Neural progenitor cell (in vitro differentiated cells): ENCODE measurements at places on chromosomes 7 and 10. TPM values are rescaled to one million over a fixed set of nuclear protein-coding genes. Genes with fewer than 3 reads are reported as not detected.

GRCh38 chr7:87797395-87797794, 78.8 kb downstream of the SLC25A40 start:
- H3K27me3 ChIP-seq, result no peaks in the 10 kb centered on the region
- H3K4me1 ChIP-seq, result no peaks in the 10 kb centered on the region
- no peak overlapping the region for H3K27ac ChIP-seq
- H3K36me3 ChIP-seq, result no peaks in the 10 kb centered on the region
- no peak overlapping the region for H3K4me3 ChIP-seq

LLCFC1 gene
- not detected in 2 replicates for total RNA-seq

GRCh38 chr10:563827-564226, 125.6 kb downstream of the DIP2C start:
- H3K4me1 ChIP-seq, result peaks cover 5% of the 10 kb centered on the region
- no peak for DNase-seq
- H3K4me3 ChIP-seq, result no peak overlapping the region
- H3K36me3 ChIP-seq, result no peaks in the 10 kb centered on the region

ORAI2 gene
- 15.7 and 21.9 TPM in 2 replicates for total RNA-seq

DNA sequence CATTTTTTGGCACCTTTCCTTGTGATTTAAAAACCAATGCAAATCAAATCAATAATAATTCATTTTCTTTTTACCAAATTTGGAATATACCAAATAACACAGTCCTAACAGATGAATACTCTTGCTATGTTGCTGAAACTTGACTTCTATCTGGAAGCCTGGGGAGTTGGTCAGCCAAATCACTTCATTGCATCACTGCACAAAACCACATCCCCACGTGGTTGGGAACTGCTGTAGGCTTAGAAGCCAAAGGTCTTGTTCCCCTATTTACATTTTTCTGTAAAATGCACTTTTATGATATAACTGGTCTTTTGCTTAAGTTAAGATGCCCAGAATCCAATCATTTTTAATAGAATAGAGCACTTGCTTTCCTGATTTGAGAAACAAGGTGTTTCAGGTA, 15.2 kb downstream of the GPR85 start:
- no peak overlapping the region for H3K4me3 ChIP-seq
- no peak for DNase-seq
- H3K27ac ChIP-seq, result no peak overlapping the region
- H3K36me3 ChIP-seq, result no peaks in the 10 kb centered on the region
- H3K27me3 ChIP-seq, result peaks cover 82% of the 10 kb centered on the region
- H3K4me1 ChIP-seq, result peaks cover 4% of the 10 kb centered on the region

DGKB gene
- total RNA-seq, result 2.2 and 5.5 TPM in 2 replicates

GRCh38 chr7:128103498-128104107, 72.4 kb upstream of the LRRC4 start:
- peaks cover 40% of the 10 kb centered on the region for H3K27me3 ChIP-seq
- no peaks in the 10 kb centered on the region for H3K4me1 ChIP-seq
- peak overlapping the region; percentile 22 for H3K4me3 ChIP-seq
- DNase-seq, result no peak
- no peak overlapping the region for H3K27ac ChIP-seq

TMEM229A gene
- total RNA-seq, result 0.06 TPM in 1 of 2 replicates, not detected in the other
